Right renal cortex interstitium (tissue), 3 donors: ENCODE measurements at places on chromosomes 4 and X. TPM values are rescaled to one million over a fixed set of nuclear protein-coding genes. Genes with fewer than 3 reads are reported as not detected.

ZBED1 gene
- polyA plus RNA-seq = 41.5 TPM

PPEF2 gene
- 0.04 TPM for polyA plus RNA-seq

RTL5 gene
- polyA plus RNA-seq = 22.1 TPM

GRCh38 chrX:16979226-16979625 lies 32.8 kb downstream of the REPS2 start:
- DNase-seq = no peak

- DNase-seq = no peak
Measured at GRCh38 chr4:100582146-100582545, 64.3 kb upstream of the EMCN start.

GRCh38 chr4:156528216-156528615 lies 443.4 kb downstream of the PDGFC start:
- DNase-seq = no peak

GRCh38 chr4:139641218-139641617 lies 24.4 kb upstream of the MGST2 start:
- no peak for DNase-seq

DNA sequence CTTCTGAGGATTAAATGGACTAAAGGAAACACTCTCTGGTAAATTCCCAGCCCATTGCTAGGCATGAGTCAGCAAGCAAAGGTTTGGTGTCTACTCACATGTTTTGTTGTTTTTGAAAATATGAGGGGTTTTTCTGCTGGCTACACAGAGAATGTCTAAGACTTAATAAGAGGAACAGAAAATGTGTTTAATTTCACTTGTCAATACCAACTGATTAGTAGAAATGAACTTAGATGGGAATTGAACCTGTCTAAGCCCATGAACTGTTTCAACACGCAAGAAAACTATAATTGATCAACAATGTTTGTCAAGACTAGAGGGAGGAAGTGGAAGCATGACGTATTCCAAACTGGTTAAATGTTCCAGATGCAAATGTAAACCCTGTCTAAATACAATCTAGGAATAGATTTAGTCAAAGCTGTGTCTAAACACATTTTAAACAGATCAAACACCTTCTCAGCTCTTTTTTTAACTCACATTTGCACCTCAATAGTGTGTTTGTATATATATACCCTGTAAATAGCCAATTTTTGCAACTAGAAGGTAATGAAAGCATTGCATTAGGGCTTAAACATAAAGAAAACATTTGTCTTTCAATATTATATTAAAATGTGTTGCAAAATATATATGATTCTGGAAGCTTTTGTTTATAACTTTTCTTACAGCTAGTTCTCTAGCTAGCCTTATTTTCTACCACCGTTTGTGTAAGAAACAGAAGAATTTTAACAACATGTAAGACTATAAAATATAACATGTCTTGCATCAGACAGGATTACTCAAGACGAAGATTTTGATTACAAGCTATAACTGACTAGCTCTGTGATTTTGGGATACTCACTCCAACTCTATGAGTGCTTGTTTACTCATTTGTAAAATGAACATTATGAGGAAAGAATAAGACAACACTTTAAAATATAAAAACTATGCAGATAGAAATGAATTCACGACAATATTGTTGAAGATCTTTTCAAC lies 607.8 kb downstream of the FSTL5 start:
- no peak for DNase-seq

DNA sequence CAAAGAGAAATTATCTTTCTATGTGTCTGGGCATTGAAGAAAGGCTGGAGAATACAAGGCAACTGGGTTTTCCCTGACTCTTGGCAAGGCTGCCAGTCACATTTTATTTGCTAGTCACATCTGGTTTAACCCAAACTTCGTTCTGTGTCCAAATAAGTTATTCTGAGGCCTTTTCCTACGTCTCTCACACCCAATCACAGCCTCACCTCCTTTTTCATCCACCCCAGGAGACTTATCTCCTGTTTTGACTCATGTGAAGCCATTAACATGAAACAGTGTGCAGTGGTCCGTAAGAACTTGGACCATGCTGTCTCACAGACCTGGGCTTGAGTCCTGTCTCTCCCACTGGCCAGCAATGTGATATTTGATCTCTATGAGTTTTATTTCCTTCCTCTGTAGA lies 59.3 kb downstream of the CNGA2 start:
- no peak for DNase-seq

DNA sequence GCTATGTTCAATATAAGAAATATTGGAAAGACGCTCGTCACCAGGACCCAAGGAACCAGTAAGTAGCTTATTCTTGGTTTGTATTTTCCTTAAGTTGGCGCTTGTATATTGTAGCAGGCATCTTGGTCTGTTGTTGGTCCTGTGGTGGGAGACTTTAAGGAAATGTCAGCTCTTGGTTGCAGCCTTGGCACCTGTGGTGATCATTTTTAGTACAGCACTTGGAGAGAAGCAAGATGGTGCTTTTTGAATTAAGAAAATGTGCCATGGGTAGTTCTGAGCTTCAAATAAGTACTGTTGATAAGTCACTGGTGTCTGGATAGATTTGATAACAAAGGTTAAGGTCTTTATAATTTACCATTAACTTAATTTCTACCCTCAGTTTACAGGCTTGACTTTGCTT lies 1.1 kb downstream of the RPS3A start:
- DNase-seq = no peak

DNA sequence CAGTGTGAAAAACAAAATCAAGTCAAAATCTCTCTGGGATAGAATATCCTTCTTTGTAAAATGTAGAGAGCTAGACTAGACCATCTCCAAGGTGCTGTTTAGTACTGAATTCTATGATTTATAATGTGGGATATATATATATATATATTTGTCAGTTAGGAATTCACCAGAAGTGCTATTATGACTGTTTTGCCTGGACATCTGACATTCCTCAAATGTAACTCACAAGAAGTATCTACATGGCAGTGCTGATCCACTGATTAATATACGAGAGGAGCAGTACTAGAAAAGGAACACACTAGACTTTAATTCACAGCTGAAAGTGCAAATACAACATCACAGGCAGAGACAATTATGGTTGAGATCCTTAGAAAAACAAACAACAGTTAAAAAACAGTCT lies 208.9 kb downstream of the GBA3 start:
- DNase-seq = no peak
